KG1 (cell line): ENCODE measurements at places on chromosomes 16 and 17.

GRCh38 chr16:83661656-83662055 is 146.1 kb upstream of the HSBP1 start:
- DNase-seq = no peak

DNA sequence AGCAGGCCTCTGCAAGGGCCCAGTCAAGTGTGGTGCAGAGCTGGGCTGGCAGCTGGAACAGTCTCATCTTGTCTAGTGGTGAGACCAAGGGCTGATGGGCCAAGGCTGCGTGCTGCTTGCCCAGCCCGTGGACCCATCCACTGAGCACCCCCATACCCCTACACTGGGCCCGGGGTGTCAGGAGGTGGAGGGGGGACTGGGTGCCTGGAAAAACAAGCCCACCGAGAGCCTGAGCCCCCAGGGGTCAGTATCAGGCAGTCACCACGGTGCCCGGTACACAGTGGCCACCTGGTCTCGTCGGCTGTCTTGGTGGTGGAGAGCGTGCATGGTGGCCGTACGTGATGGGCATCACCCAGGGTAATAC is 238.3 kb downstream of the SEC14L1 start:
- no peak for DNase-seq

- DNase-seq = no peak
Observed at GRCh38 chr16:30485818-30486436, 13.4 kb downstream of the ITGAL start.

DNA sequence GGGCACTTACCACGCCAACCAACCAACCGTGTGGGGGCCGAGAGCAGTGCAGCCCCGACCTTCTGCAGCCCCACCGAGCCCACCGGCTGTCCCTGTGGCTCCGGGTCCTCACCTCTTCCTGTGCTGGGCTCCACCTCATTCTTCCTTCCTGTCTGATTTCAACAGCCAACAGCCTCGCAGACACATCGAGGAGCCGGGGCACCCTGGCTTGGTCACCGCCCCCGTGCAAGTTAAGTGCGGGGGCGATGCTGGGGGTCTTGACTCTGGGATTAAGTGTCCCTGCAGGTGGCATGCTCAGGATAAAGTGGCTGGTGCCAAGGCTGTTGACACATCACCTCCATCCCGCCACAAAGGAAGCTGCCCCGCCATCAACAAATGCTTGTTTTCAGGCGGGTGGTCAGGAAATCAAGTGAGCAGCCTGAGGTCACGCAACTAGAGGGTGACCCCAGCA is at the start of gene NLRC3:
NLRC3 (minus strand) TSS at position 102 of the 451 bp plus-strand sequence. CDS start 12,367 bp downstream, outside the sequence.
- DNase-seq = peak; percentile 44

GRCh38 chr17:78117027-78117981 is 11.3 kb downstream of the TMC6 start:
- no peak for DNase-seq

GRCh38 chr17:17928398-17929287 is 43.6 kb downstream of the TOM1L2 start:
- DNase-seq = no peak

GRCh38 chr16:79042886-79043285 is 557.7 kb downstream of the MAF start:
- DNase-seq = no peak

DNA sequence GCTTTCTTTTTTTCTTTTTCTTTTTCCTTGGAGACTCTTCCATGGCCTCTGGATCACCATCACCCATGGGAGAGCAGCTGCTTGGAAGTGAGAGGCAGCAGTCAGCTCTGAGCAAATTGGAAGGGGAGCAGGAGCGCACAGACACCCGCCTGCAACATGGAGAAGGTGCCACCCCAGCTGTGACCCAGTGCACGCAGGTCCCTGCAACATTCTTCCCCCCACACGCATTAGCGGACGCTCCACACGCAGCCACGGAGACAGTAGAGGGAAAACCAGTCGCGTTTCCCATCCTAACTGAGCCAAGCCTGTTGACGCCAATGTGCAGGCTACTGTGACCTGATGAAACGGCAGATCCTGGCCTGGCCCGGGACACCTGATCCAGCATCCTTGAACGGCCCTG is 20.4 kb upstream of the CYTH1 start:
- DNase-seq = no peak

- no peak for DNase-seq
Observed at GRCh38 chr16:10897134-10897533, 20.1 kb downstream of the CIITA start.

- DNase-seq = no peak
Observed at GRCh38 chr16:11748404-11749254, 6.0 kb upstream of the TXNDC11 start.

- no peak for DNase-seq
Observed at GRCh38 chr17:54900457-54901229, at the start of gene TOM1L1. Gene TOM1L1 (plus strand): TSS chr17:54900852. CDS start chr17:54900866, 14 bp downstream.

- DNase-seq = no peak
Observed at GRCh38 chr16:18050234-18050633, 286.3 kb downstream of the NPIPA8 start.

DNA sequence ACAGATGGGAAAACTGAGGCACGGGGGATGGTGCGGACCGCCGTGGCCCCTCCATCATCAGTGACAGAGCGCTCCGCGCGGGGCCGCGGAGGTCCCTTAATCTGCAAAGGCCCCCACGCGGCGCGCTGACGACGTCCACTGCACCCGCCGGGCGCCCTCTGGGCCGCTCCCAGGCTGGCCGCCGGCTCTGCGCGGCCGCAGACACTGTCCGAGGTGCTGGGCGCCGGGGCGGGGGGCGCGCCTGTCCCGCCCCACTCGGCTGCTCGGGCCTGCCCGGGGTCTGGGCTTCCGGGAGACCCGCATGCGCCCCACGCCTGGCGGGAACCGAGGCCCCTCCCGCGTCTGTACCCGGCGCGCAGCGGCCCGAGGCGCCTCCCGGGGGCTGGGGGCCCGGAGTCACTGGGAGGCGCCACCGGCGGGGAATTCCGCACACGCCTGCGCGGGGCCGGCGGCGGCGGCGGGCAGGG is 550 bp upstream of the RNF213 start:
- DNase-seq = no peak

GRCh38 chr16:23907903-23908302 is 72.1 kb downstream of the PRKCB start:
- no peak for DNase-seq

- peak; percentile 37 for DNase-seq
Observed at GRCh38 chr16:51538707-51539498, 387.8 kb upstream of the SALL1 start.

DNA sequence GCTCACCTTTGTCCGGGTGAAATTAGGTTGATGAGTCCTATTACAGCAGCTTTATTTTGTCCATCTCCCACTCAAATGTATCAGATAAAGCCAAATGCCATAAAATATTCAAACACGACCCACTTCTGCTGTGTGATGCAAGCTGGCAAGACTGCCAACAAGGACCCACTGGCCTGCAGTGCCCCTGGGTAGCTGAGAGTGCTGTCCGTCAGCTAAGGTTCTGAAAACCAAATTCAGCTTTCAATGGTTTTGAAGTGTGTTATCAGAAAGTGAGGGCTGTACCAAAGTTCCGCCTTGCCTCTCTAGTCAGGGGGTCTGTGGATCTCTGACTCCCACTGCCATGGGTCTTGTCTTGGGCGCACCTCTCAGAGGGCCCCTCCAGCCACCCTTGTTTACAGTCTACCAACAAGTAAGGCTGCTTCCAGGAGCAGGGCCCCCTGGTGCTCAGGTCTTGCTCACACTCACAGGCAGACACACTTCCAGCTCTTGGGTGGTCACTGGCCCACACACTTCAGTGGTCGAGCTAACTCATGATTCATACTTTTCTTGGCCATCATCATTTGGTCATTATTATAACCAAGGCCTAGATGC is 10.5 kb upstream of the CCDC182 start:
- no peak for DNase-seq

DNA sequence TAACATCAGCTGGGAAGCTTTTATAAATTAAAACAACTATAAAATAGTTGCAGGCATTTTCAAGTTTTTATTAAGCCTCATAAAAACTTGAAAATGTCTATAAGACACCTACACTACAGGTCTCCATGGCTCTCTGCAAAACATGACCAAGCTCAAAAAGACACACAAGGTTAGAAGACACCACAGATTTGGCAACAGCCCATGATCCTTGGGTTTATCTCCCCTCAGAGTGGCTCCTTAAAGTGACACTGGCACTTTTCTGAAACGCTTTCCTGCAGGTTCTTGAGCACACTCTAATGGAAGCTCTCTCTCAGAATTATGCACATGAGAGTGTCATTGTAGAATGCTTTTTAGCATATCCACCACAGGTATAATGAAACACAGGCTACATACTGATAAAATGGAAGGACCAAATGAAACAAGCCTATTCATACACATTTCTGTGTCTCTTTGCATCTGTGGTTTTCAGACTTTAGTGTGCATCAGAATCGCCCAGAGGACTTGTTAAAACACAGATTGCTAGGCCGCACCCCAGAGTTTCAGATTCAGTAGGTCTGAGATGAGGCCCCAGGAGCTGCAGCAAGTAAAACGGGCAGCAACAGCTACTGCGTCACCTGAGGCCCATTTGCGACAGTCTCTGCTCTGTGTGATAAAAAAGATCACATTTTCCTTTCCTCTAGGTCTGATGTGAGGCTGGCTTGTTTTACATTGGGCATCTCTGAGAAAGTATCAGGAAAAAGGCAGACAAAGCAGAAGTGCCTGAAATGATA is 75.0 kb upstream of the WSB1 start:
- no peak for DNase-seq

DNA sequence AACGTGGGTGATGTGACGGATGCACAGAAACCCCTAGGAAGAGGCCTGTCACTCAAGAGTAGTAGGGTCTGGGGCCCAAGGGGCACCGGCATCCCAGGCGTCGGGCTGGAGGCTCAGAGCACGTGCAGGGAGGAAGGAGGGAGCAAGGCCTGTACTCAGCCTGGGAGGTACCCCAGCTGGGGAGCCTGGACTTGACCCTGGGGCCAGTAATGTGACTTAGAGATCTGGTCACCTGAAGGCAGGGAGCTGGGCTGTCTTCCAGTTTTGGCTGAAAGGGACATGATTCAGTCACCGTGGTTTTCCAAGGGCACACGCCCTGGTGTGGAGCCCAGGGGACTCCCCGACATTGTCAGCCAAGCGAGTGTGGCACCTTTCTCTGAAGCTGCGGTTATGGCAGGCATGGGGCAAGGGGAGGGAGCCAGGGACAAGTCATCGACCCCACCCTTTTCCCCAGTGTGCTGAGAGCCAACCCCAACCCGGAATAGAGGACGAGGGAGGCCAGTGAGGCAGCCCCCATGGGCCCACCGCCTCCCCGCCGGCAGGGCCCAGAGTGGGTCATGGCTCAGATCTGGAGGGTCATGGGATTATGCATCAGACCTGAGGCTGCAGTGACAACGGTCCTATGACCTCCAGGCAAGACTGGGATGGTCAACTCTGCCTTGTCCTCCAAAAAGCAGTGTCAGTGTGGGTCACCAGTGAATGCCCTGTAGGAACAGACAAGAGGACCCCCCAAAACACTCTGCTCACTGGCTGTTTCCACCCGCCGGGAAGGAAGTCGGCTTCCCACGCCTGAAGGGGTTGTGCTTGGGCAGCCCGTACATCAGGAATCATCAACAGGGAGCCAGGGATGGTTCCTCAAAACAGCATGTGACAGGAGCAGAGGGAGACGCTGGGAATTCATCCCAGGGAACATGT is 41.9 kb downstream of the MEAK7 start:
- DNase-seq = no peak

GRCh38 chr17:80596760-80597608 is 52.3 kb downstream of the RPTOR start:
- no peak for DNase-seq

DNA sequence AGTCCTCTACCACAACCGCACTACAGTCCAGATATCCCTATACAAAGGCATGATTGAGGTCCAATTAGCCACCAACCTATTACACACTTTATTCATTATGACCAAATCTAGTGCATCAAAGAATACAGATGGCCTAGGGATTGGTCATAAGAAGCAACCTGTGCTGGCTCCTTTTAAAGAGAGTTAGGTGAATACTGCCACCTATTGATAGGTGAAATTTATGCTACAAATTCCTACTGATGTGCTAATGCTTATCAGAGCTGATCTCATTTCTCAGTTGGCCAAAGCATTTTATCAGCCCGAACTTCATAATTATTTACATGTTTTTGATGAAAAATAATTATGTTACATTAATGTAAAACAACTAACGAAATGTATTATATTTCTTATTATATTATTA is 166.3 kb downstream of the ANKFN1 start:
- no peak for DNase-seq
